ENCODE measurements at places on chromosomes 3 and 15.

GRCh38 chr3:157127831-157128767 lies 31.8 kb downstream of the CCNL1 start:
- DNase-seq, result no peak

DNA sequence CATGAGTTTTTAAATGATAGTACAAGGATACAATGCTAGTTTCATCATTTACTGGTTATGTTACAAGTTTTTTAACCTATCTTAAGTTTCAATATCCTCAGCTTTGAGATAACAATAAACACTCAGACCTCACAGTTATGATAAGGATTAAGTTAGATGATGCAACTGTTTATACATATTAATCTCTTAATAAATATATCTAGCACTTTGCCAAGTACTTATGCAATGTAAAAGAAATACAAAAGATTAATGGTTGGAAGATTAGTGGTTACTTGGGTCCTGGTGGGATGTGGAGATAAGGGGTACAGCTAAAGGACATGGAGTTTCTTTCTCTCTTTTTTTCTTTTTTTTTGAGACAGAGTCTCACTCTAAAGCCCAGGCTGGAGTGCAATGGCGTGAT lies 12.0 kb downstream of the SPPL2A start:
- no peak for DNase-seq

DNA sequence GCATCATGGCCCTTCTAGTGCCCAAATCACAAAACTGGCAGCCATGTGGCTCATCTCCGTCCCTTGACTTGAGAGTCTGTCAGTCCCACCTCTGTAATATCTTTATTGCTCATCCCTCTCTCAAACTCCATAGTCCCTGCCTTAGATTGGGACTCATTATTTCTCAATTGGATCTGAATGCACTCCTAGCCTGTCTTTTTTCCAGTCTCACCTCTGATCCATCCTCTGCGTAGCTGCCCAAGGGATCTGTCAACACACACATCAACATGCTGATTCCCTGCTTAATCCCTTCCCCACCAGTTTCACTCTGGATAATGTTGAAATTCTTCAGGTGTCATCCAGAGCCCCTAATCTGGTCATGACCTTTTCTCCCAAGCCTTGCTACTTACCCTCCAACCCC lies 39.3 kb downstream of the NMNAT3 start:
- DNase-seq, result no peak

DNA sequence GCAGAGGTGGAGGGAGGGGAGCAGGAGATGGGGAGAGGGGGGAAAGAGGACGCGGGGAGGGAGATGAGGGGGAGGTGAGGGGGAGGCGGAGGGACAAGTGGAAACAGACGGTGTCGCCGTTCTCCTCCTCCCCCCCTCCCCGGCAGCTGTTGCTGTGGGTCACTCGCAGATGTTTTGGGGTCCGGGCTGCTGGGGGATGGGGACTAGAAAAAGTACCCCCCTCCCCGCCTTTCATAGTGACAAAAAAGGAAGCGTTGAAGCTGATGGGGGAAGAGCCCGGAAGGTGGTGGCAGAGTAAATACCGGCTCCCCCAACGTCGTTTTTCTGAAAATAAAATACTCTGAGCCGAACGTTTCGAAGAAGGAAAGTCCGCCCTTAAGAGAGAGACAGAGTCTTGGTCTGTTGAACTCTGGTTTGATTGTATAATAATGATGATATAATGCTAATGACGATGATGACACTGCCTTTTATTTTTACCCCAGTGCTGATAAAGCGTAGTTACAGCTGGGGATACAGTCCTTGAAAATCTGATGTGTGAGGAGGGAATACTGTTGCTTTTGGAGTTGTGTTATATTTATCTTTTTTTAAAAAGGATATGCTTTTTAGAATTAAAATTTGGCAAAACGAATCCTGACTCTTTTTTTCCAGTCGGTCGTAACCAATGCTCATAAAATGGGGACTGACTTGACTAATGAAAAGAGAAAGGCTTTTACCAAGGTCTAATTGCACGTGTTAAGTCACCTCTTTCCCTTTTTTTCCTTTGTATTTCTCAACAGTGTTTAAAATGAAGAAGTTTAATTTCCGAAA lies 993 bp downstream of the STXBP5L start:
- DNase-seq, result no peak

- no peak for DNase-seq
These were observed 4.6 kb downstream of the AAGAB start for GRCh38 chr15:67249830-67250229.

DNA sequence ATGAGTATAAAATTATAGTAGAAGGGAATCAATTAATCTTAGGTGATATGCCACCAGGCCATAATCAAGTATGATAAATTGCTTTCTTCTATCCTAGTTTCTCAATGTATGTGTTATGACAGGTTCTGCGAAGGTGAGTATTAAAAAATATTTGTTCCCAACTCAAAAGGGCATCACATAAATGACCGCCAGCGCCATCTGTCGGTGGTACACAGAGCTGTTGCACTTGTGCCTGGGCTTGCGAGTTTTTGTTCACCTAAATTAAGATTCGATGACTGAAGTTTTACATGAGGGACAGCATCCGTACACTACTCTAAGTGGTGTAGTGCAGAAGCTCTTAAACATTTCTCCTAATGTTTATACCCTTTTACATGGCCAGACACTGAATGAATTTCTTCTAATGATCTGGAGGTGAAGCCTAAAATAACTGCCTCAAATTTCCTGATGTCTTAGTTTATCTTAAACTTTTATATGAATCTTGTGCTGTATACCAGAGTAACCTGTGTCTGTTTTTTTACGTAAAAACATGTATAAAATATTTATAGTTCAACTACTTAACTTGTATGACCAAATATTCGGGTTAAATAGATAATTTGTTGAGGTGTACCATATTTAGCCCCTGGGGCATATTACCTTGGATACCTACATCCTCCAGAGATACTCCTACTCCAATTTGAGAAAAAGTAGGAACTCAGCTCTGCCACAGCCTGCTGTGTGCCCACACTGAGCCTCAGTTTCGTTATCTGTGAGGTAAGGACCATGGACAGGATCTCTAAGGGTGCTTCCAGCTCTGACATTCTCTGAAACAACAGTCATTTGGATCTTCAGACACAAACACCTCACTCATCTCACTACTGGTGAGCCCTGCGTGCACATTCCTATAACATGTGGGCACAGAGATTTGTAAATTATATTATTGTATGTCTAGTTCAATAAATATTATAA lies 365.6 kb downstream of the MAGI1 start:
- DNase-seq, result peak; percentile 3

GRCh38 chr3:100260081-100260684 lies 609 bp upstream of the TBC1D23 start:
- DNase-seq, result no peak

- DNase-seq, result no peak
These were observed 101.7 kb upstream of the TPM1 start for GRCh38 chr15:62940755-62941361.

All from NCI-H2227 treated with DMSO at 0.1 percent for 48 hours (cell line).